Cortex of kidney (tissue), 1 donor: ENCODE measurements at places on chromosomes 1 and 21.

GRCh38 chr1:39980555-39981313 is 25.8 kb downstream of the MFSD2A start:
- no peak for DNase-seq

- DNase-seq = no peak
Observed at GRCh38 chr1:61190618-61191432, 108.5 kb downstream of the NFIA start.

DNA sequence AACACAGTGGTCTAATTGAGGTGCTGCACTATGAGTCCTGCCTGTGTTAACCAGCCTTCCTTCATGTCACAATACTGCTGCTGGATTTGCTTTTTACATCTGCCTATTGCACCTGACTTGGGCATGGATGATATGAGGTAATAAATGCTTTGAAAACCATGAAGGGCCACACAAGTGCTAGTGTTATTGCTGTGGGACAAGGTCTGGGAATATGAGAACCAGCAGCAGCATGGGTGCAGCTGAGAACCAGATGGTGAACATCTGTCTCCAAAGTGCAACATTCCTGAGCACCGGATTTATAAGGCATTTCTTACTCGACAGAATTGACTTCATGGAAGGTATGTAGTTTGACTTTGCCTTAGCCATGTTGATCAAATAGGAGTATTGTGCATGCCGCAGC is 16.6 kb downstream of the TRIM45 start:
- DNase-seq = no peak

DNA sequence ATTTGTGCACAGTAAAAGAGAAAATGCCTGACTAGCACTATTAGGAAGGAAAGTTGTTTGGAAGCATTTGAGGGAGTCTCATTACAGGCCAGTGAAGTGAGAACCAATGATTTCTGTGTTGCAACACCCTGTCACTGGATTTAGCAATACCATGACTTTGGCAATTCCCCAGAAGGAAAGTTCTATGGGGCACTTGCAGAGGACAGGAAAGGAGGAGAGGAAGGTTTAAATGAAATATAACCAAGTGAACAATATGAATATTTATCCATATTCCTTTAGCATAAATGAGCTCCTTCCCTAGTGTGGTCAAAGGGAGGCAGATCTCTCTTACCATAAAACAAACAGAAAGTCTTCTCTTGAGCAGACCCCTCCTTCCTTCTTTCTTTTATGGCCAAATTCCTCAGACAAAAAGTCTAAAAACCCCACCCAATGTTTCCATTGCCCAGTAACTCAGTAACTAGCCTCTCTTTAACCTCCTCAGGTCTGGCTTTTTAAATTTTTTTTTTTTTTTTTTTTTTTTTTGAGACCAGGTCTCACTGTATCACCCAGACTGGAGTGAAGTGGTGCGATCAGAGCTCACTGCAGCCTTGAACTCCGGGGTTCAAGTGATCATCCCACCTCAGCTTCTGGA is 5.5 kb downstream of the TLR5 start:
- no peak for DNase-seq
